NCI-H345 (cell line): ENCODE measurements at places on chromosomes 2 and 18.

GRCh38 chr2:54639609-54640008 lies 83.9 kb upstream of the EML6 start:
- DNase-seq = no peak

DNA sequence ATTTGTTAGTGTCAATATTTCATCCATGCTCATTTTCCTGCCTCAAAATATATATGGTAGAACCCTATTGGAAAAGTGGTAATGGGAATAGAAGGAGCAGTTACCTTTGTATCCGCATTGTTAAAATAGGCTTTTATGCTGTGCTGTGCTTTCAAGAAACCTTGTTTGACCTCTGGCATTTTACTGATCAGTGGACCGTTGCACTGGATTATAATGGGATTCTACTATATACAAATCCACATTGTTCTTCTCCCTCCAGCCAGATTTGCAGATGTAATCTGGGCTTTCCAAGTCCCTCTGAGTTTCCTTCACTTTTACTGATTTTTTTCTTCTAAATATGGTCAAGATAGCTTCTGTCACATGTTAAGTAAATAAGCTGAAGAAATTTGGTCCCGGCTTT lies 23.3 kb upstream of the FAM237A start:
- DNase-seq = no peak

DNA sequence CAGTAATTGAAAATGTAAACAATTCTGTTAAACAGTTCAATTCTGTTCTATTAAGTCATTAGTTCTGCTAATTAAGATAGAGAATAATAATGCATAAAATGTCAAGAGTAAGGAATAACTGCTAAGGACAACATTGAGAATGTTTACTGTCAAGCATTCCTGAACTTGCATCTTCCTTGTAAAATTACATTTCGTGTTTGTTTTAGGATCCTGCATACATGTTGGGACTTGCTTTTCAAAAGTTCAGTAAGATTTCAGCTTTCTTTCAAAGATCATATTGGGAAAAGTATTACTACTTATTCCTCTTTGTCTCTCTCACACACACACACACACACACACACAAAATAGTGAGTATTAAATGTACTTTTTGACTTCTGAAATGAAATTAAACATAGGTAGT lies 20.5 kb downstream of the DYNC1I2 start:
- no peak for DNase-seq

- DNase-seq = no peak
Measured at GRCh38 chr18:48066225-48066652, 135.8 kb upstream of the SMAD2 start.

GRCh38 chr2:32862269-32863055 lies 84.3 kb upstream of the LTBP1 start:
- DNase-seq = no peak

GRCh38 chr2:131036696-131037397 lies 56.4 kb downstream of the FAM168B start:
- DNase-seq = no peak

DNA sequence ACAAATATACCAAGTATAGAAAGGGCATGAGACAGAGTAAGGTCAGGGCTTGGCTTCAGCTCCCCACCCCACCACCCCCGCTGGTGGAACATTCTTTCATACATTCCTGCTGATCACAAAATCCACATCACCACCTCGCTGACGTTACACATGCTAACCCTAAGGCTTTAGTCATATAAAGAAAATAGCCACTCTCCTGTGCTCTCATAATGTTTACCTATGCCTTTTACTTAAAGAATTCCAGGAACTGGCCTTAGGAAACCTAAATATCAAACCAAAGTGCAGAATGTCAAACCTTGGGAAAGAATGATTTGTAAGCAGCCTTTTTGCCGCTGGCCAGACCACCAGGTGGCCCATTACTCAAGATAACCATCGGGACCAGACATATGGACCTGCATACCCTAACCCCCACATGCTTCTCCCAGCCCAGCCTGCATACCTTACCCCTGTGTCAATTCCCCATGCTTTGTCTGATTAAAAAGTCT lies 136.3 kb upstream of the SLC39A10 start:
- no peak for DNase-seq

DNA sequence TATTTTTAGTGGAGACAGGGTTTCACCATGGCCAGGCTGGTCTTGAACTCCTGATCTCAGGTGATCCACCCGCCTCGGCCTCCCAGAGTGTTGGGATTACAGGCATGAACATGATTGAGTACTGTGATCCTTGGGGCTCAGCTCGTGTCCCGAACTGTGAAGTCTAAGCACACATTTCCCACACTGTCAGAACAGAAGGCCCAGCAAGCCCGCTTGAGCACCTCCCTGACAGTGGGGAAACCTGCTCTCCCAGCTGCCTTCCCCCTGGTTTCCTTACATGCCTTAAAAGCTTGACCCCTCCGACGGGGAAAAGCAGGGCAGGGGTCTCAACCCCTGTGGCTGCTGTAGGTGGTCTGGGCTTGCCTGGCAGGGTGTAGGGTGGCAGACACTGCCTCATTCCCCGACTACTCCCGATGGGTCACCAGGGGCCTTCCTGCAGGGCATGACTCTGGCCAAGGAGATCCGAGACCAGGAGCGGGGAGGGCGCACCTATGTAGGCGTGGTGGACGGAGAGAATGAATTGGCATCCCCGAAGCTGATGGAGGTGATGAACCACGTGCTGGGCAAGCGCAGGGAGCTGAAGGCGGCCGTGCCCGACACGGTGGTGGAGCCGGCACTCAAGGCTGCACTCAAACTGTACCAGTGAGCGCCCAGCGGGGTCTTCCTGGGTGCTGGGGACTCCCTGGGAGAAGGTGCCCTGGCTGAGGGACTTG lies 10.1 kb downstream of the VIL1 start:
- DNase-seq = no peak

DNA sequence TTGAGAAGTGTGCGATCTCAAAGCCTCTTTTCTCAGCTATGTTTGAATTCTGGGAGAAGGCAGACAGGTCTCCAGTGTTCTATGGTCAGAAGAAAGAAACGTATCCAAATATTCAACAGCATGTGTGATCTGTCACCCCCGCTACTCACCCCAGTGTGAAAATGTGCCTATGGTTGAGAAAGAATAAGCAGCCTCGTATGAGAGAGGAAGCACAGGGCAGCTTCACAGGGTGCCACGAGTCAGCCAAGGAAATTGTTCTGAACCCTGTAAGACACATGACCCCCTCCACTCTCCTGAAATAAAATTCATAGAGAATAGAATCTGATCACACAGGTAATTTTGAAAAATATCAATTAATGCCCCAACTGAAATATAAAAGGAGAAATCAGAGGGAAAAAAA lies 8.0 kb upstream of the SF3B1 start:
- DNase-seq = no peak

DNA sequence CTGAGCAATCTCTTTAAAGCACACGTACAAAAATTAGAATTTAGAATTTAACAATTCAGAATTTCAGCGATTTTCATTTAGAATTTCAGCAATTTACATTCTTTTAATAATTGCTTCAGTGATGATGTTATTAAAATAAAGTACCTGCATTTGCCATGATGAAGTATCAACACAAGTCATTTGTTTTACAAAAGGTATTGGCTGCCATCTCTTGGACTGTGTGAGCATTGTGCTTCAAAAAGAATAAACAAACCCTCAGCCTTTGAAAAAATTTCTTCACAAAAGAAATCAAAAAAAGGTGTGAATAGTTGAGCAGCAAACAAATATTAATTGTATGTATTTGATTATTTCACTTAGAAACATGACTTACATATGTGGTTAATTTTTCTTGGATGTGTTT lies 27.1 kb upstream of the ZC3H15 start:
- DNase-seq = peak; percentile 6

DNA sequence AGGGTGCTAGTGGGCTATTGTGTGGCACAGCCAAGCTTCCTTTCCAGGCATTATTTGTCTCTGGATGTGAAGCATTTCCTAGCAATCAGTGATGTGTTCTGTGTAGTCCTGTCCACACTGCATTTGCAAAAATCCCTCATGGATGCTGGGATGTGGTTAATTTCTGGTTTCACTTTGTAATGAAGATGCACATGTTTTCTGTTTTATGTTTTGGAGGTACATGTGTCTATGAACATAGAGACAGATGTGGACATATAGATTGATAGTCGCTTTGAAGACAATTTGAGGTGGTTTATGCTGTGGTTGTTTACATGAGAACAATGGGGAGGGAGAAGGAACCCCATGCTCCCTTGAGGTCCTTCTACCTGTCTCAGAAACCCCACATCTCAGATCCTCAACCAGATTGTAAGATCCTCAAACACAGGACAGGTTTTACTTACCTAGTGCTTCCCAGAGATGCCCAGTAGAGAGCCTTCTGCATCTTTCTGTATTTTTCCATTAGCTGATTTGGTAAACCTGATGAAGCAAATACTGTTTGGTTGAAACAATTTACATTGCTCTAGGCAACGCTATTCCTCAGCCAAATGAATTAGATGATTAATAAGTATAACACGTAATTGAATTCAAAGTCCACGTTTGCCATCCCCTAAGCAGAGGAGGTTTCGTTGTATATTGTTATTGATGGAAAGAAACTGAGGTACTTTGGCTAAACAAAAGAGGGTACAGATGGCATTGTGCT lies 204.4 kb downstream of the SPP2 start:
- DNase-seq = no peak

GRCh38 chr18:55121397-55122170 lies 162.3 kb upstream of the CCDC68 start:
- no peak for DNase-seq

- DNase-seq = no peak
Measured at GRCh38 chr2:8488001-8488738, 193.7 kb upstream of the ID2 start.

DNA sequence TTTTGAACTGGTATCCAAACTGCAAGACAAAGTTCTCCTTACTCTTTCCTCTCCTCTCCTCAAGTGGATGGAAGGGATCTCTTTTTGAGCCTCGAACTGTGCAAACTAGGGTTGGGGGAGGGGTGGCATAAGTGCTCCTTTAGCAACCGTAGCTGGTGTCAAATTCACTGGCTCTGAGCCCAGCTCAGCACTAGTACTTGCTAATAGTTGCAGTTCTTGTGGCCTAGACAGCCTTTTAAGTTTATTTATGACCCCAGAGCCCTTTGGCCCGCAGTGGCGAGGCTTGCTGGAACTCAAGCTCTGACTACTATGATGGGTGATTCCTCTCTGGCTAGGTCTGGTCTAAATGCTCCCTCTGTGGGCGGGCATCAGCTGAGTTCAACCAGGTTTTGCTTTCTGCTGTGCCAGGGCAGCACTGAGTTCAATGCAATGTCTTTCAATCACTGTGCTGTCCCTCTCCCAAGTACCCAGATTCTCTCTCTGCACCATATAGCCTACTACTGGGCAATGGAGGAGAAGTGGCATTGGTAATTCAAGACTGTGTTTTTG lies 528.4 kb upstream of the SYT4 start:
- peak; percentile 23 for DNase-seq

DNA sequence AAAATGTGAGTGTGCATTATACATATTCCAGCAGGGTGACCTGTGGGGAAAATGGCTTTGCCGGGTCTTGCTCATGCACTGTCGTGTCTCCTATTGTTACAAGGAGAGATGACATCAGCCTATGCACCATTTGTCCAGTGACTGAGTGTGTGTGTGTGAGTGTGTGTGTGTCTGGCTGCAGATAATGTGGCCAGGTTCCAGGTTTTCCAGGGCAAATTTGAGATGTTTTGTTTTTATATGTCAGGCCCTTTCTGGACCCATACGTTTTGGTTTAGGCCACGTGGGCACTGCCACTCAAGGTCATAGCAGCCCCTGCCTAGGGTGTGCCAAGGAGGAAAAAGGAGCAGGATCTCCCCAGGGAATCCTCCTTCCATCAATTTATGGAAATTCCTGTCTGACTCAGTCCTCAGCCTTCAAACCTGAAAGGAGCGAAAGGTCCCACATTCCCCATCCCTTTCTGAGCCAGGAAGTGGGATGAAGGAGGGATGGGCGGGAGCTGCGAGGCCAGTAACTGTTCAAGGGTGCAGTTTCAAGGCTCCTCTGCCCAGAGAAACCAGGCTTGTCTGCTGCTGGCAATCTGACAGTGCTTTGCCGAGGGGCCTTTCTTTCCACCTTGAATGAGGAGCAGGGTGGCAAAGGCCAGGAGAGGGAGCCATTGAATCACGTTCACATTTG lies 93.0 kb upstream of the SMAD2 start:
- peak; percentile 72 for DNase-seq

DNA sequence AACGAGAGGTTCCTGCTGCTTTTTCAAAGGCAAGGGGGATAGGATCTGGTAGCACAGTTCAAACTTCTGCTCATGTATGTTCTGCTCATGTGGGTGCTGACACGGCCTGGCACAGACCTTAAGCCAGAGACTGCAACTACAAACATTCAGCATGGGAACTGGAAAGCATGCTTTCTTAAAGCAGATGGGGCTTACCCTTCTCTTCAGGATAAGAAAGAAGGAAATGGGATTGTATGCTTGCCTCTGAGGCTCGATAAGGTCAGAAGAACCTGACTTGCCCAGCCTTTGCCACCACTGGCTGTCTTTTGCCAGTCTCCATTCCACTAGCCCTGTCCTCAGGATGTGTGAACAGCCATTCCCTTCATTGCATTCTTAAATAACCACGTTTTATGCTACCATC lies 10.7 kb downstream of the DOCK10 start:
- no peak for DNase-seq

GRCh38 chr18:41128545-41128944 lies 826.5 kb upstream of the PIK3C3 start:
- DNase-seq = no peak

- no peak for DNase-seq
Measured at GRCh38 chr2:173644146-173644545, 289.5 kb downstream of the CDCA7 start.

GRCh38 chr2:62348700-62349099 lies 152.8 kb downstream of the B3GNT2 start:
- DNase-seq = no peak

GRCh38 chr2:26243470-26244308 lies 743 bp downstream of the HADHA start:
- DNase-seq = peak; percentile 29
